Cardiac muscle cell (in vitro differentiated cells and primary cell): ENCODE measurements at places on chromosomes 12 and 14.
A peak's percentile ranks its signal among the peaks of the same experiment; 100 is the strongest.

DNA sequence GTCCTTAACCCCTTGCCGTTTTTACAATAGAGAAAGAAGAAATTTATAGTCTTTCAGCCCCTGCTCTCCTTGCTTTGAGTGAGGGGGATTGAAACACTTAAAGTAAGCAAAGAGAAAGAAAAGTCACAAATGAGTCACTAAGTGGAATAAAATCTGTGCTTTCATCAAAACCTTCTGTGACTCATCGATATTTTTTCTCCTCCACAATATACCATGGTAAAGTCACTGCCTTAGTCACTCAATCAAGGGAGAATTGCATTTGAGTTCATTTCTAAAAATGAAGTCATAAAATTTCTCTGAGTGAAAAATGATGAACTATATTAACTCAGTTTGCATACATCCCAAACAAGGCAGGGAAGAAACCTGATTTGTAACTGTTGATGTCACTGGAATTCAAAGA is 470.3 kb downstream of the FOXG1 start:
- peak; percentile 54 for DNase-seq

DNA sequence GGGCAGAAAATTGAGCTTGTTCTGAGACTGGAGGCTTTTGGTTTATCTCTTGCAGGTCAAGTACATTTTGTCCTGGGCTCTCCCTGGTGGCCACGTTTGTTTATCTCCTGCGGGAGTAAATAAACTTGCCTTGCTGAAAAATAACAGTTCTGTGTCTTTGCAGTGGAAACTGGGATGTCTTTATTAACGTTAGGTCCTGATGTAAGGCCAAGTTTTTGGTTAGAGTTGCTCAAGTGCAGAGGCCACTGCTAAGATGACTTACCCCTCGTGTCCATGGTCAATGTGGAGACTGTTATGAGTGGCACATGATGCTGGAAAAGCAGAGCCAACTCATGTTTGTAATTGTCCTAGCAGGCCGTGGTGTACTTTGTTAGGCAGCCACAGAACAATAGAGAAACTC is 3.8 kb downstream of the PTPN11 start:
- DNase-seq, result no peak

DNA sequence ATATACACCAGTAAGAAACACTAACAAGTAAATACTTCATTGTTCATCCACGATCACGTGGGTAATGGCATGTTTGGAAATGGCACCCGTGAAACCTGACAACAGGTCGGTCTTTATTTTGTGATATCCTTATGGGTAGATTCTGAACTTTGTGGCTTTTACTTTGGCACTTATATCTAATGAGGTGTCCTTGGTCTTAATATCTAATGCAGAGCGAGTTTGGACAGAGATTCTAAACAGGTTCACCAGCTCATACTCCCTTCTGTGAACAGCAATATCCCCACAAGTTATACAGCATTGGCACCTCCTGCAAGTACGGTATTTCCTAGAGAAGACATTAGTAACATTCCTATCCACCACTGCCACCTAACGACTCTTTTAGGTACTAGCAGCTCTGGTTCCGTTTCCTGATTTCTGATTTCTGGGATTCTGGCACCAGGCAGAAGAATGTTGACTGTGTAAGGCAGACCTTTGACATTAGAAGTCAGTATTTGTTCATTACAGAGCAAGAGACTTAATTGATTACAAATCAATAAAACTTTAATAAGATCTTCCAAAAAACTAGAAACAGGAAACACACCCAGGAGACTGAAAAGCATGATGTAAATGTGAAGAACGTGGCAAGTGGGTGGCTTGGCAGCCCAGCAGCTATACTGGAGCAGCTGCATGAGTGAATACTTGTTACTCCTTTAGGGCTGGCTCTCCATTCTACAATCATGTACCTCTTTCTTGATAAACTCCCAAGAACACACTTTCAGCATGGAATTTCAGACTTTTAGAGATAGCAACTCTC is 2.5 kb downstream of the ANG start:
- peak; percentile 81 for DNase-seq

DNA sequence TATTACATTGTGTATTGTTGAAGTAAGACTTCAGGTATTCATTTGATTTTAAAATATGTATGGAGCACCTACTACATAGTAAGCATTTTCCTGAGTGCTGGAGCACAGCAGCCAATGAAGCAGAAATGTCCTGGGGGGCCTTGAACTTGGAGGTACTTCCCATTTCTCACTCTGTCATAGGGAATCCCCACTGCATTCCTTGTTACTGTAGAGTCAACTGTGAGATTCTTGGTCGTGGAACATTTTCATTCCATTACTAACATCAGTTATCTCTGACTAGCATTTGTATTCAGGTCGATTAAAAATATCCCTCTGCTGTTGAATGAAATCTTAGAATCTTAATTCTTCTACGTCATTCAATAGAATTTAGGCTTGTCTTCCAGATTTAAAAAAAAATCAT is 66.7 kb downstream of the PDE3A start:
- DNase-seq, result peak; percentile 46

- DNase-seq, result no peak
These were observed 115.0 kb upstream of the NPAS3 start for GRCh38 chr14:32823706-32824105.

DNA sequence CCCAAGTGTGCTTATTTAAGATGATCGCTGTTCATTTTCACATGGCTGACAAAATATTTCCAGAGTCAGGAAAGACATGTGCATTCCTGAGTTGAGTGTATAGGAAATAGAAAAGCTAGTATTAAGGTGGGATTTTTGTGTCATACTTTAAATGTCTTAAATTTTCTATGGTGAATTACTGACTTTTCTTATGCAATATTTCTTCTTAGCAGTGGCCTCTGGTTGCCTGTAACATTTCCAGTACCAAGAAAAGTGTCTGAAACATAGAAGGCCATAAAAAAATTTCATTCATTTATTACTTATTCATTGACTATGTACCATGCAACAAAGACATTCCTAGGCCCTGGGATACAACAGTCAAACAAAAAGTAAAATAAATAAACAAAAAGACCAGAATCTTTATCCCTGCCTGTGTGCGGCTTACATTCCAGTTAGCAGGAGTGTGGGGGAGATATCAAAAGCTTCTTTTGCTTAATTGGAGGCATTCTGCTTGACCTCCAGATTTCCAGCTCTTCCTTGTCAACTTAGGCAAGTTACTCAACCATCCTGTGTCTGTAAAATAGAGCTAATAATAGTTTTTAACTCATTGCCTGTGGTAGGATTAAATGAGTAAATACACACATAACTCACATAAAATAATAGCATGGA is 216.3 kb upstream of the FLRT2 start:
- no peak for DNase-seq

DNA sequence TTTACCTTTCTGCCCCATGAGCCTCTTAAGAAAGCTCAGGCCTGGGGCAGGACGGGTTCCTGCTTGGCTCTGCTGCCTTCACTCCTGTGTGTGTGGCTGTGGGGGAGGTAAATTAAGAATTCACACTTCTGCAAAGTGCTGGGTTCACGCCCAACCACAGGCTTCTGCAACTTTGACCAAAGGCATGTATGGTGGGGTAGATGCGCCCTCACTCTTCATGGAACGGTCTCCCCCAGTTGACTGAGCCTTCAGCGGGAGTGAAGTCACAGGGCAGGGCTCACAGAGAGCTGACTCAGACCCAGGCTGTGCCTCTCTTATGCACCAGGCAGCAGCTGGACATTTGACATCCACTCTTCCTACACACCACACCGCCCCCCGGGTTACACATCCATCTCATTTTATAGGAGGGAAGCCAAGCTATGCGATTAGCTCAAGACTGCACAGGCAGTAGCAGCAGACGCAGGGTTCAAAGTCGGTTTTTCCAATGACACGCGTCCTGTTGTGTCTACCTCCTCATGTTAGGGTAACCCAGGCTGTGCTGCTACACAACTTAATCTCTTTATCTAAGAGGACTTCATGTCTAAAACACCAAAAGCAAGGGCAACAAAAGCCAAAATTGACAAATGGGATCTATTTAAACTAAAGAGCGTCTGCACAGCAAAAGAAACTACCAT is 15.4 kb upstream of the BCL11B start:
- DNase-seq, result no peak

- DNase-seq, result no peak
These were observed 63.7 kb downstream of the WDR20 start for GRCh38 chr14:102203382-102203781.

DNA sequence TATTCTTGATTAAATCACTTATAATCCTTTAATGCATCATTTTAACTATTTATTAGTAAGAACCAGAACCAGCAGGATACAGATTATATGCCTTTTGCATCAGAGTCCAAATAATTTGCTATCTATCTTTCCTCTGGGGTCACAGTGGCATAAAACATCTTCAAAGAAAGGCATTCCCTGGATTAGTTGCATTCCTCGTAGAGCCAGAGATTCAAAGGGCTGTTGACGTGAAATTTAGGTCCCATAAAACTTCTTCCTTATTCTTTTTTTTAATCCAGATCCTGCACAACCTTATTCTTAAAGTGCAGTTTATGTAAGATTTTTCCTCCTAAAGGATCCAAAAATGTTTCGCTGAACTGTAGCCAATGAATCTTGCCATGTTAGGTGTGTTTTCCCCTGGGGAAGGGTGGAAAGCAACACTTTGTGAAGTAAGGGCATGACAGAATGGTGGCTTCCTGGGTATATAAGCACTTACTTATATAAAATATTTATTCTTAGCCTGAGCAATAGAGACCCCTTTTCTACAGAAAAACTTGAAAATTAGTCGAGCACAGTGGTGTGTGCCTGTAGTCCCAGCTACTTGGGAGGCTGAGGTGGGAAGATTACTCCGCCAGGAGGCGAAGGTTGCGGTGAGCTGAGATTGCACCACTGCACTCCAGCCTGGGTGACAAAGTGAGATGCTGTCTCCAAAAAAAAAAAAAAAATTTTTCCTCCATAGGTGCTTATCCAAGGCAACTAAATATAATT is 208.7 kb downstream of the PCNX1 start:
- DNase-seq, result no peak

DNA sequence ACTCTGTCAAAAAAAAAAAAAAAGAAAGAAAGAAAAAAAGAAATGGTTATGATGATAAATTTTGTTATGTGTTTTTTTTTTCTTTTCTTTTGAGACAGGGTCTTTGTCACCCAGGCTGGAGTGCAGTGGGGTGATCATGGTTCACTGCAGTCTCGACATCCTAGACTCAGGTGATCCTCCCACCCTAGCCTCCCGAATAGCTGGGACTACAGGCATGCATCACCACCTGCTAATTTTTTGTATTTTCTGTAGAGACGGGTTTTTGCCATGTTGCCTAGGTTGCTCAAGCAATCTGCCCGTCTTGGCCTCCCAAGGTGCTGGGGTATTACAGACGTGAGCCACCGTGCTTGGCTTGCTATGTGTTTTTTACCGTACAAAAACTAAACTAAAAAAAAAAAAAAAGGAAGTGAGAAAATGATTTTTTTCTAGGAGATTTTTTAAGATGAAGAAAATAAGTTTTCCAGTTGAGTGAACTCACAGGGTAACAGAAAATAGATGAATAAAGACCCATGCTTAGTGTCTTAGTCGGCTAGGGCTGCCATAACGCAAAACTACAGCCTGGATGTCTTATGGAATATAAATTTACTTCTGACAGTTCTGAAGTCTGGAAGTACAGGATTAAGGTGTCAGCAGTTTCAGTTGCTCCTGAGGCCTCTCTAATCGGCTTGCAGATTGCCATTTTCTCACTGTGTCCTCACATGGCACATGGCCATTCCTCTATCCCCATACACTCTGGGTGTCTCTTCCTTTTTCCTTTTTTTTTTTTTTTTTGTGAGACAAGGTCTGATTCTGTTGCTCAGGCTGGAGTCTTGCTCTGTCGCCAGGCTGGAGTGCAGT is 13.2 kb upstream of the APOF start:
- DNase-seq, result no peak

DNA sequence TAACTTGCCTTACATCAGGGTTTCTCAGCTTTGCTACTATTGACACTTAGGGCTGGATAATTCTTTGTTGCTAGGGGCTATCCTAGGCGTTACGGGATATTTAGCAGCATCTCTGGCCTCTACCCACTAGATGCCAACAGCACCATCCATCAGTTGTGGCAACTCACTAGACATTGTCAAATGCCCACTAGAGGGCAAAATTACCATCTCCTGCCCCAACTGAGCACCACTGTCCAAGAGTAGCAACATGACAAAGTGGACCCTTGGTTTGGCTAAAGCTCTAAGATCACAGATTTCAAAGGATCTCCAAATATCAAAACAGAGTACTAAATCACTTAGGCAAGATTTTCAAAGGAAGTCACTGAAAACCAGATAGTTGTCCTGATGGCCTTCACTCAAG is 251.7 kb upstream of the TBX3 start:
- no peak for DNase-seq

DNA sequence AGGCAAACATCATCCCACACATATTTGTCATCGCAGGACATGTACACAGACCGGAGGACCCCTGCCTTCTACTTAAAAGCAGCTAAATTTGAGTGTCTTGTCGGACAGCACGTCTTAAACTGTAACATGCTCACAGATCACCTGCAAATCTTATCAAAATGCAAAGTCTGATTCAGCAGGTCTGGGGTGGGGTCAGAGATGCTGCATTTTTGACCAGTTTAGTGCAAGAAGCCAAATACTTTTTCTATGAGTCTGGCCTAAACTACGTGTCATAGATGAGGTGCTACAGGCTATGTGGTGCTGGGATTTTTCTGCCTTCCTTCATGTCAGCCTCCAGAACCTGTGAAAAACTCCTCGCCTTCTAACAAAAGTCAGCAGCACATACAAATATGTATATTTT is 178.8 kb upstream of the LHX5 start:
- DNase-seq, result no peak

DNA sequence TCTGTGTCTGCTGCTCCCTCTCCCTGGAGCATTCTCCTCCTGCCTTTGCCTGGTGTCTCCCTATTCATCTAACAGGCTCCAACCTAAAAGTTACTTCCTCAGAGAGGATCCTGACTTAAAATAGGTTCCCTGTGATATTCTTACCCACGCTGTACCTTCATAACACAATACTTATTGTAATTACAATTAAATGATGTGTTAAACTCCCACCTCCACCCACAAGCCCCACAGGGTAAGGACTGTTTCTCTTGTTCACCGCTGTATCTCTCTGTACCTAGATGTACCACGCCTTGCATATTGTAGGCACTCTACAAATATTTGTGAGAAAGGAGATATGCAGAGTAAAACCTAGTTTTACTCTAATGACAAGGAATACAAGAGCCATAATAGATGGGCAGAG is 5.0 kb downstream of the HEBP1 start:
- no peak for DNase-seq

GRCh38 chr12:26737487-26738030 is 95.4 kb downstream of the ITPR2 start:
- DNase-seq, result no peak

GRCh38 chr14:30990770-30991169 is 34.7 kb upstream of the AP4S1 start:
- peak; percentile 35 for DNase-seq

DNA sequence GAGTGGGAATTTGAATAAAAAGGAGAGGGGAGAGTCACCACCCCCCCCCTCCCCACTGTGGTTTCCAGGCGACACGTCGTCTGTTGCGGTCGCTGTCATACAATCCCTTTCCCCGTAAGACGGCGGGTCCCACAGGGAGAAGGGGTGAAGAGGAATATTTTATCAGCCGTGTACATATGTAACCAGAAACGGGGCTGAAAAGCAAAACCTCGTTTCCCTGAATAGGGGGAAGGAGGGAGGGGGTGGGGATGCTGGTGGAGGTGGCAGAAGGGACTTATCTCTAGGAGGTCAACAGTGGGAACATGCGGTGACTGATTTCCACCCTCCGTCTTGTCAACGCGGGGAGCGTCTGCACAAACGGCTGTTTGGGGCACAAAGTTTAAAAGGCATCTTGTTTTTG is 171.4 kb downstream of the RBM19 start:
- no peak for DNase-seq
